ENCODE measurements at places on chromosomes 7 and 10.

DNA sequence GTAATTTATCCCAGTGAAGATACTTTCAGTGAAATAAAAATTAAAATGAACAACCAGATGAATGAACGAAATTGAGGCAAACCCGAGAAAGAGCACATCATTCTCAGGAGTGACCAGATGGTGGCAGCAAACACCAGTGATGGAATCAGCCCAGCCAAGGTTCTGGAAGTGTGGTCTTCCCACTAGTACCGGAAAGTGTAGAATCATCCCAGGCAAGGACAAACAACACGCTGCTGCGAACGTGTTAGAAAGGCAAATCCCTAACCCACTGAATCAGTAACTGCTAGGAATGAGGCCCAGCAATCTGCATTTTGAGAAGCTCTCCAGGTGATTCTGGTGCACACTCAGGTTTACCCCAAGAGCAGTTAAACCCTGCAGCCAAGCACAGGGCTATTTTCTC is 15.5 kb upstream of the SLC18A3 start:
- no peak for DNase-seq

DNA sequence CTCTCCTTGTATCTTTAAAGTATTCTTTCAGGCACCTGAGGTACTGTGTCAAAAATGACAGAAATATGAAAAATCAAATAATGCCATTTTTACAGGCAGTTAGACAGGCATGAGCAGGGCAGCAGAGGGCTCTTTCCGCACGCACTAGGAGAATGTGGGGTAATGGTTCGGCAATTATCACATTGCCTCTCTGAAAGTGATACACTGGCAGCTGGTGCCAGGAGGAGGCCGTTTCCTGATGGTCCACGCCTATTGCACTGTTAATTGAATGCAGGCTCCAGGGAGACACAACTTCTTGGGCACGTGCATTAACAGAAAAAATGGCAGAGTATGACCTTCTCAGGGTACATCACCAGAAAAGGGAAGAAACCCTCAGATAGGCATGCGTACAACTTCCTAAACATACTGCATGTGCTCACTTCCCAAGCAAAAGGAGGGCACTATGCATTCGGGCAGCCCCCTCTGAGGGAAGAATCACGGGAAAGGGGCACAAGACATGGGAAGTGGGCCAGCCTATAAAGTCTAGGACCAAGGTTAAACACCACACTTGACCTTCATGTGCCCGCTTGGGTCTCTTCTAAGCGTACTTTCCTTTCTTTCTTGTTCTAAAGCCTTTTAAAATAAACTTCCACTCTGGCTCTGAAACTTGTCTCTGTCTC is 161.7 kb downstream of the TNS3 start:
- DNase-seq = no peak

DNA sequence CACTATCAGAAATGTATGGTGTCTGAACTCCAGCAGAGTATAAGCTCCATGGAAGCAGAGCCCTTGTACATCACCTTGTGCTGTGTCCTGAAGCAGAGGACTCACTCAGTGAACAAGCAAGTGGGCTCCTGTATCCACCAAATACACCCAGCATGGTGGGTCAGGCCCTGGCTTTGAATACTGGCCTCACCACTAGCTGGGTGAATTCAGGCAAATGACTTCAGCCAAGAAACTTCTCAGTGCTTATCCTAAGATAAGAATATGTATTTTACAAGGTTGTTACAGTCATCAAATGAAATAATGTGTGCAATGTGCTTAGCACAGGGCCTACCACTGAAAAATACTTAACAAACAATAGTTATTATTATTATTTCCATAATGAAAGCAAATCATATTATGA is 62.6 kb downstream of the CALD1 start:
- DNase-seq = no peak

DNA sequence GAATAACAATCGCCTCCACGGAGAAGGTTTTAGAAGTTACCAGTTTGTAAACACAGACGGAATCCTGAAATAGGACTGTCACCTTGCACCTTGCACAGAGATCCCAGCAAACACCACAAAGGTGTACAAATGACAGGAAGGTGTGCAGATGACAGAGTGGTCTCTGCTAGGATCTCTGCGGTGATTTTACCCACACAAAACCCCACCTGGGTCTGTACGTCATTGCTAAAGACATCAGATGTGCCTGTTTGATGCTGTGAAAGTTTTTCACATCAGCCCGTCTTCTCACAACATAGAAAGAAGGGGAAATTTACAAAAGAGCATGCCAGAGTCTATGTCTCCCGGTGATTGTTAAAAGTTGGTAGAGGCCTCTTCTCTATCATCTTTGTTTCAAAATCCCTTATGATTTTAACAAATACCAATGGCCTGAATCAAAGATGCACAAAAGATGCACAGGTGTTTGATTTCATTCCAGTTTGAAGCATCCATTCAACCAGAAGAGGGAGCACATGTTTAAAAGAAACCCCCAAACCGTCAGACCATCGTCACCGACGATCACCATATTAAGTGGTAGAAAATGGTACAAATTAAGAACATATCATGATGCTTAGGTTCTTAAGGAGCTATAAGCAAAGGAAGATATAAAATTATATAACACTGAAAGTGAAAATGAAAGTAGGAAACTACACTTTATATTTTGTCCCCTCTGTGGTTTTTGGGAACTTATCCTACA is 576.5 kb downstream of the PTPRN2 start:
- DNase-seq = no peak

DNA sequence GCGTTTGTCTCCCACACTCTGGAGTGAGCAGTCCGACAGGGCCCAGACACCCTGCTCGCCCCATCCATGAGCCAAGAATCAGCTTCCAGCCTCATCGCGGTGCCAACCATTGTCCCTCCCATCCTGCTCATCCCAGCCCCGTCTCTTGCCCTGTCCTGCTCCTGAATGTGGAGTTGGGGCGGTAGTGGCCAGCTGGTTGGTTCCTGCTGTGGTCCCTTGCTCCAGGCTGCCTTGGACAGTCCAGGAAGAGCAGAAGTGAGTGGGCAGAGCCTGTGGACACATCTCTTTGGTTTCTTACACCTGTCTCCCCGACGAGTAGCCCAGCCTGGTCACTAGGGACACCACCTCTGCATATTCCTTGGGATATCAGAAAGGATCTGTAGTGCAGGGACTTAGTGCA is 63.9 kb downstream of the CDH23 start:
- DNase-seq = no peak

- DNase-seq = no peak
Measured at GRCh38 chr10:29827512-29827911, 192.7 kb upstream of the SVIL start.
